Stimulated activated CD4-positive, alpha-beta T cell treated with anti-CD3 and anti-CD28 coated beads, Interleukin-1b, Interleukin-23, amount 100 ng/mL, for 48 hours (primary cell): ENCODE measurements at places on chromosomes 3 and 15.

GRCh38 chr3:179826247-179826637 is 173.4 kb downstream of the USP13 start:
- no peak for DNase-seq

- no peak for DNase-seq
Observed at GRCh38 chr3:187211532-187212195, 14.4 kb downstream of the RTP1 start.

DNA sequence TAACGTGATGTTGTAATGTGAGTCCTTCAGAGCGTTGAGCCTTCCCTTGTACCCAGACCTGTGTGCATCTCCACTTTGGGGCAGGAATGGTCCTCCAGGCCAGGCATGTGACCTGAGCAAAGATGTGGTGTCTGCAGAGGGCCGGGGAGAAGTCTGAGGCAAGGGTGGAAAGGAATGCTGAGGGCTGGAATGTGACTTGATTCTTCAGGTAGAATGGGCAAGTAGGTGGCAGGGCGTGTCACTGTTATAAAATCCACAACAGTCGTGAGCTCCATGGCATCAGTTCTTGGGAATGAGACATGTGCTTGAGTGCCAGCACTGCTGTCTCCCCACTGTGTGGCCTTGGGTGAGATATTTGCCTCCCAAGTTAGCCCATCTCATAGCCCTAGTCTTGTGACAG is 24.0 kb upstream of the BSN start:
- DNase-seq: no peak

GRCh38 chr3:146605106-146605505 is at the start of gene PLSCR5:
Gene PLSCR5, minus strand, starts transcription at chr3:146605346. Its CDS starts 134 bp downstream, at chr3:146605212.
- no peak for DNase-seq

- no peak for DNase-seq
Observed at GRCh38 chr15:36888011-36888992, 212.0 kb downstream of the MEIS2 start.

DNA sequence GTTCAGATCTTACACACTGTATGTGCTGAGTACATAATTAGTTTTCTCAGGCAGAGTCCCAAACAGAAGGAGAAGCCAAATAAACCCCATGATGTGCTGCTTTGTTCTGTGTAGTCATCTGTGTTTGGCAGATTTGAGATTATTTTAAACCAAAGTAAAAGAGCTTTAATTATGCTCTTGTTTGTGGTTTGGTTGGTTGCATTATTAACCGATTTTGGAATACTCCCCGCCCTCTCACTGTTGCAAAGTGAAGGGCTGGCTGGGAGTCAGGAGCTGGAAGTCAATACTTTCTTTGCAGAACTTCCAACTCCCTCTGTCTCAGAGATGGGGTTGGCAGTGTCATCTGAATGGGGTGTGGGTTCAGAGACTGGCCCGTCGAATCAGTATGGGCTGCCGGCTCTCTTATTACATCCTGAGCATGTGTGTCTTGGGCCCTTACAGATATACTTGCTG is 34.4 kb downstream of the SLCO3A1 start:
- DNase-seq: no peak

DNA sequence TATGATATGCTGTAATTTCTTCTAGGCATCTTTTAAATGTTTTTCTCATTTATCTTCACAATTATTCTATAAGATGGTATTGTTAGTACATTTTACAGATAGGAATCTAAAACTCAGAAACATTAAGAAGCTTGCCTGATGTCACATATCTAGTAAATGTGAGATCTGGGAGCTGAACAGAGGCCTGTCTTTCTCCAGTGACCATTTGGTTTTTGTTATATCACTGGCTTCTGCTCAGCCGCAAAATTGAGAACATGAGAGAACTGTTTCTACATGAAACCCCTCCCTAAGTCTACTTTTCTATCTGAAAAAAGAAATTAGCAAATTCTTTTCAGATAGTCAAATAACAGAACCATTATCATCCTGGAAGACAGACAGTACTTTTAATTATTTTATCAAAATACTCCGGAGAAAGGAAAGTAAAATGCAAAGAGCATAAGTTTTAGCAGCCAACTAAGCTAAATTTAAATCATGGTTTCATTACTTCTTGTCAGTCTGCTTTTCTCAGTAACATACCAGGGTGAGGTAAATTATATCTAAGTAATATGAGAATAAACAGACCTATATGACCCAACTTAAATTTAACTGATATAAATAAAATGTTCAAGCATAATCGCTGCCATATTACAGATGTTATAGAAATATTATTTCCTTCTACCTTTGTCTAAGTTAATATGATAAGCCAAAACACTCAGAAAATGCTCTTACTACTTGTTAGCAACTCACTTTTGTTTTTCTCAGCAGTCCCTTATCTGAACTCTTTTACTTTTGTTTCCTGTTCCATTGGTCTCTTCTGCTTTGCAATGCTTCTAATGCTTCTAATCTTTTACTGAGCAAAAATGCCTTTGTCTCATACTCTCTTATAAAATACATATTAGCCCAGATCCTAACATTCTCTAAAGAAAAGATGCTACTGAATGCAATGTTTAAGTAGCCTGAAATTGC is 68.0 kb upstream of the MBNL1 start:
- DNase-seq: no peak

DNA sequence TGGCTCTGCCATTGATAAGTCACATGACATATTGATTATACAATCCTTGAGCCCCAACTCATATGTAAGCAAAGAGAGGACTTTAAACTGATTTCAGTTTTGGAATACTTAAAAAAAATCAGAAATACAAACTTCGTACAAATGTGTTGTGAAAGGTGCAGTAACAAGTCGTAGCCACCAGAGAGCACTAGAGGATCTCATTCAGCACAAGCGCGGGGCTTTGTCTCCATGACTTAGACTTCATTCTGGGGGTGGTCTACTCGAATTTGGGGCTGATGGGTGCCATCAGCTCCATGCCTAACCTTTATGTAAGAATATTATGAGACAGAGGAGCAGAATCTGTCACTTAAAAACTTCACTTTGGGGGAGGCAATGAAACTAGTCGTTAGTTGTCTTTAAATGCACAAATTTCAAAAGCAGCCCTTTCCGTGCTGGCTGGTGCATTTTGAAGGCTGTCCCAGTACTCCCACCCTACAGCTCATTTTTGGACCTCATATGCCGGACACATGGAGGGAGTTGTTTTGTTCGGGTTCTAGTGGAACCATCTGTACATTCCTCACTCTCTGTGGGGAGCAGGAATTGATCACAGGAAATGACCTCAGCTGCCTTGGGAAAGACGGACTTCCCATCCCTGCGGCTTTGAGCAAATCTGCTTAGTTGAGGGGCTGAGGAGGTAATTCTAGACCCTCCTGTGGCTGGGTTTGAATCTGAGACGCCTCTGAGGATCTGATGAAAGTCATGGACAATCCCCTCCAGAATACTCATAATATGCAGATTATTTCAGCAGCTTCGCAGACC is 27.5 kb upstream of the MASP1 start:
- DNase-seq: peak; percentile 17
